Left ventricle myocardium inferior (tissue), 1 donor: ENCODE measurements at places on chromosomes 5 and 9. TPM values are rescaled to one million over a fixed set of nuclear protein-coding genes. Genes with fewer than 3 reads are reported as not detected.

The ARL14EPL gene
- total RNA-seq: not detected

The SPATA9 gene
- not detected for total RNA-seq

The PCDHA9 gene
- total RNA-seq: not detected

The PCDHA11 gene
- total RNA-seq: not detected

The ASTN2 gene
- 6.1 TPM for total RNA-seq

The MEIKIN gene
- total RNA-seq: not detected

The PCDHGA3 gene
- 12.2 TPM for total RNA-seq

The KIF24 gene
- 0.63 TPM for total RNA-seq

The GARIN3 gene
- total RNA-seq: not detected

The IL3 gene
- not detected for total RNA-seq

The EQTN gene
- not detected for total RNA-seq

The GRXCR2 gene
- total RNA-seq: 1.1 TPM

The SPATA24 gene
- total RNA-seq: 15.7 TPM

The TEK gene
- total RNA-seq: 21.7 TPM

The RABGAP1 gene
- total RNA-seq: 48.2 TPM

The ARL15 gene
- 18.2 TPM for total RNA-seq

The SERINC5 gene
- total RNA-seq: 12.2 TPM

The FAM169A gene
- total RNA-seq: 6.3 TPM

The DEPDC1B gene
- 0.30 TPM for total RNA-seq

The SPINK13 gene
- not detected for total RNA-seq

The HTR1A gene
- not detected for total RNA-seq

The TERT gene
- not detected for total RNA-seq

The ZBED3 gene
- total RNA-seq: 7.8 TPM

The ADGRD2 gene
- not detected for total RNA-seq

The HEMGN gene
- total RNA-seq: 0.14 TPM

The CORO2A gene
- total RNA-seq: 0.14 TPM

The TLX3 gene
- total RNA-seq: not detected

The SLC34A1 gene
- not detected for total RNA-seq

The TLR4 gene
- 14.2 TPM for total RNA-seq

The PCDHAC2 gene
- 0.36 TPM for total RNA-seq

The NR6A1 gene
- total RNA-seq: 1.0 TPM

The ARID3C gene
- total RNA-seq: not detected

The ARHGEF37 gene
- total RNA-seq: 22.8 TPM
